Frontal cortex (tissue), 4 donors: ENCODE measurements at places on chromosomes 5 and 9. TPM values are rescaled to one million over a fixed set of nuclear protein-coding genes. Genes with fewer than 3 reads are reported as not detected.

DNA sequence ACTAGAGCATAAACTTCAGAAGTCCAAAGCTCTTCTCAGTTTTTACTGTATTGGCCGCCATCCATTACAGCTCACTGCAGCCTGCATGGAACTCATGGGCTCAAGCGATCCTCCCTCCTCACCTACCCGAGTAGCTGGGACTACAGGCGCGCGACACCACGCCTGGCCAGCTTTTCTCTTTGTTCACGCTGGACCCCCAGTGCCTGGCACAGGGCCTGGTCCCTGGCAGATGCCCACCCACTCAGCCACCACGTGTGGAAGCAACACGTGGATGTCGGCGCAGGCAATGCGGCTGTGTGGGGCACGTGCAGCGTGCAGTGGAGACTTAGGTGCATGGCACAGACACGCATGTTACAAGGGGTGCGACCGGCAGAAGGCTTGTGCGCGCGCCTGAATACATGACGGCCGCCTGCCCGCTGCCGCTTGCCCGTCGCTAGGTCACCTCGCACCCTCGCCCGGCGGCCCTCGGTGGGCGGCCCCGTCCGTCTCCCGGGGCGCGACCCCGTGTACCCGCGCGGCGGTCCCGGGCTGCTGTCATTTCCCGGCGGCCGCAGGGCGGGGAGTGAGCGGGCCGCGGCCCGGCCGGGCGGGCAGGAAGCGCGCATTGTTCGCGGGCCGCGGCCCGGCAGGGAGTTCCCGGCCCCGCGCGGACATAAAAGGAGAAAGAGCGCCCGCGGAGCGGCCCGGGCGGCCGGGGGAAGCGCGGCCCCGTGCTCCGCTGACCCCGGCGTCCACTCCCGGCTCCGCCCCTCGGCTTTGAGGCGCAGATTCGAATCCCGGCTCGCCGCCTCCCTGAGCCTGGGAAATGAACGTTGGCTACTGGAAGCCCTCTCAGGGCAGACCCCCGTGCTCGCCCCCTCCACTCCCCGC lies 24.1 kb upstream of the PTGS1 start:
- DNase-seq = peak; percentile 72

The PDE8B gene
- 7.3 TPM for total RNA-seq

GRCh38 chr9:18982262-18982620 lies 50.8 kb downstream of the SAXO1 start:
- DNase-seq = no peak

- peak; percentile 90 for DNase-seq
Observed at GRCh38 chr5:181223058-181223728, at the start of gene TRIM41. TSS of gene TRIM41 (plus strand) at chr5:181223281. CDS start at chr5:181224000, 719 bp downstream.

DNA sequence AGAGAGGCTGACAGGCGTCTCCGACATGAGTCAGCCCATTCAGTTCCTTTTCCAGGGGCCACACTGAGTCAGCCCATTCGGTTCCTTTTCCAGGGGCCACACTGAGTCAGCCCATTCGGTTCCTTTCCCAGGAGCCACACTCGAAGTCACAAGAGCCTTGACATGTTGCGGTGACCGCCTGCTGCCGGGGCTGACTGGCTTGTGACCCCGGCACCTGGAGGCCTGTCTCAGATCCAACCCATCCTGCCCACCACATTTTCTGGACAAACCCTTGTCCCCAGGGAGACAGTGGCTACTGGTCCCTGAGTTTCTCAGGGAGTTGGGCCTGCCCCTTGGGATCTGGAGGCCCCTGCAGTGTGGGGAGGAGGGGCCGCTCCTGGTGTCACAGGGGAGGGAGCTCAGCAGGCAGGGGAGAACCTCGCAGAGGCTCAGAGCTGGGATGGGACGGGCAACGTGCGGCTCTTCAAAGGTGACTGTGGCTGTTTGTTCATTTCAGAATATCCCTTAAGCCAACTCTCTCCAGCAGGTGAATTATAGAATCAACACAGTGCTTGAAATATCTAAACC lies 40.5 kb upstream of the LPCAT1 start:
- no peak for DNase-seq

DNA sequence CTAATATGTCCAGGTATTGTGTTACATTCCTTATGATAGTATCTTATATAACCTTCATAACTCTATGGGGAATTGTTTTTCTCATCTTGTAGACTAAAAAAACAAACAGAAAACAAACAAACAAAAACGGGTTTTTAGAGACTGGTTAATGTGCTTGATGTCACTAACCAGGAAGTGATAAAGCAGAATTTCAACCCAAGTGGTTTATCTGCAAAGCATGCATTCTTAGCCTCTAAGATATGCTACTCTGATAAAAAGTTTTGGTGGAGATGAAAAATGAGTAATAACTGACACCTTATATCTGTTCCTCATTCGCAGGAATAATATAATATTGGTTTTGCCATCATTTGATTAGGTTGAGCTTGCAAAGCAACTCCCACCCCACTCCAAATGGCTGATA lies 53.4 kb downstream of the PUM3 start:
- no peak for DNase-seq

GRCh38 chr9:77015327-77016048 lies 4.0 kb upstream of the FOXB2 start:
- peak; percentile 31 for DNase-seq

DNA sequence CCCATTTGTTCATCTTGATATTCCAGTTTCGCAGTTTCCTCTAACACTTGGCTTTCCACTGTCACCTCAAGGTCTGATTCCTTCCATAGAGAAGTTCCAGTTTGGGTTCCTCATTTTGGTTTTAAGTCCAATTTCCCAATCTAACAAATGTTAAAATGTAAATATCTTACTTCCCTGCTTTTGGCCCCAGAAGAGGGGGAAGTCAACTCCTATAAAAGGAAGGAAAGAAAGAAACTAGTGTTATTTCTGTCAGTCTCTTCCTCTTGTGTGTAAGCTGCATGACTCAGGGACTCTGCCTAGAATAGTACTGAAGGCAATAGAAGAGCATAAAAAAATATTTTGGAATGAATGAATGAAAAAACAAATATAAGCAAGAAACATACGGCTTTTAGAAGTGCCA lies 127.5 kb upstream of the CCNG1 start:
- no peak for DNase-seq

- no peak for DNase-seq
Observed at GRCh38 chr9:136447173-136447778, 7.6 kb upstream of the INPP5E start.
